ENCODE measurements at places on chromosomes 1 and 21.

DNA sequence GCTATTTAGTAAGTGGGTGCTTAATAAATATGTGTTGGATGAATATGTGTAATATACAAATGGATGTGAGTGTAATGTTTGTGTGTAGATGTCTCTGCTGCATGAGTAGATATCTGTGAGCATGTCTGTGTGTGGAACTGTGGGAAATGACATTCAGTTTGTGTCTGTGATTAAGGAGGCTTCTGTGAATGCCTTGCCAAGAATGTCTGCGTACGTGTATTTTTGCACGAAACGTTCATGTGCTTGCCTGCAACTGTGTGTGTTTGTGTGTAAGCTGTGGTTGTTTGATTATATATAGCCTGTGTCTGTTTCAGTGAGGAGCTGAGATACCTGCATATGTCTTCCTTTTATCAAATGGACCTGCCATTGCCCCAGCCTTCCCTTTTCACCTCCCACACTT, 13.8 kb downstream of the DMBX1 start:
- no peak for DNase-seq

- DNase-seq = no peak
Measured at GRCh38 chr1:151130987-151131586, 15.3 kb downstream of the SEMA6C start.

GRCh38 chr1:205596876-205597275, 34.9 kb downstream of the ELK4 start:
- no peak for DNase-seq

DNA sequence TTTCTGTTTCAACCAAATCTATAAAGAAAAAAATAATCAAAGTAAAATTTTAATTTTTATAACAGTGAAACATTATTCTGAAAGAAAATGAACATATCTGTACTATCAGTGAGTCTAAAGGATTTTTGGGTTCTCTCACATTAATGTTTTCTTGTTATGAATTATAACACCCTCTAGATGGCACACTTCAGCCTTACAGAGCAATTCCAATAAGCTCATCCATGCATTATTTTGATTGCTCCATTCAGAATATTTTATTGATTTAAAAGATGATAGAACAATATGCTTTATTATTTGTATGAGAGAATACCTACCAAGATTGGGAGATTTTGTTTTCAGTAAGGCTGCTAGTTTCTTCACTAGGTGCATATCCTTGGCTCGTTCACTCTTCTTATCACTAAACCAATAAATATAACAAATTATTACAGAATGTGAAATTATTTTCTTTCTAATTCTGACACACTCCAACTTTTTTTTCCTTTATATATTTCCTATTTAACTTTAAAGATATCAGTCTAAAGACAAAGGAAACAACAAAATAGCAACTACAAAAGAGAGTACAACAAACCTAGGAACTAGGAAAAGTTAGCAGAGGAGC, 82.4 kb downstream of the RAB3GAP2 start:
- no peak for DNase-seq

DNA sequence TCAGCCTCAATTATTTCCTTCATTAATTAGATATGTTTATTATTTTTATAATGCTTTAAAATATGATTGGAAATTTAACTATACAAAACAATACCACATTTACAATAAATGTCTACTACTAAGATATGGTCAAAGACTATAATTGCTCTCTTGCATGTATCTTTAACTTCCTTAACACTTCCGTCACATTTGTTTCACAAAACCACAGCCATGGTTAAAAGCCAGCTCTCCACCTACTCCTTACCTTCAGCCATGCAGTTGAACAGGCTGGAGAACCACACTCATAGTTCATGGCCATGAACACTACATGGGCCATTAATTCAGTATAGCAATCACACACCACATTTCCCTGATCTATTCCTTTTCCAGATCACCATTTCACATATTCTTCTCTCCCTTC, 72.2 kb downstream of the NME7 start:
- no peak for DNase-seq

GRCh38 chr1:214632091-214632490, 29.1 kb downstream of the CENPF start:
- no peak for DNase-seq
